ENCODE measurements at places on chromosomes 5 and 9.

DNA sequence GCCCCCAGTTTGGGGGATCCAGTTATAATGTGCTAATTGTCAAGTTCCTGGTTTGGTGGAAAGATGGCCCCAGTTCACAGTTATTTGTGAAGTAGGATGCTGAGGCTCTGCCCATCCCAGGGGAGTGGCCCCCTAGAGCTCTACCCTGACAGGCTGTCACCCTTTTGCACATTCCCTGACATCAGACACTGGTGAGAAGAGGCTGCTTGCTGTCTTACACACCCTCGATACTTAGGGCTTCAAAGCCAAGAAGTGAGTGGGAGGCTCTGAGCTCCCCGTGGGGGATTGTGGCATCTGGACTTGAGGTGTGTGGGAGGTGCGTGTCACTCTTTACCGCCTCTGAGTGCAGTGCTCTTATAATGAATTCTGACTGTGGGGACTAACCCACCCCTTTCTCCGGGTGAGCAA lies 168.5 kb downstream of the DOCK2 start:
- DNase-seq: no peak

GRCh38 chr5:106894964-106895363 lies 775.8 kb downstream of the EFNA5 start:
- peak; percentile 68 for DNase-seq

GRCh38 chr5:176528301-176528700 lies 8.9 kb downstream of the RNF44 start:
- no peak for DNase-seq

- DNase-seq: peak; percentile 89
Observed at GRCh38 chr9:121278477-121279261, 10.7 kb downstream of the GSN start.

DNA sequence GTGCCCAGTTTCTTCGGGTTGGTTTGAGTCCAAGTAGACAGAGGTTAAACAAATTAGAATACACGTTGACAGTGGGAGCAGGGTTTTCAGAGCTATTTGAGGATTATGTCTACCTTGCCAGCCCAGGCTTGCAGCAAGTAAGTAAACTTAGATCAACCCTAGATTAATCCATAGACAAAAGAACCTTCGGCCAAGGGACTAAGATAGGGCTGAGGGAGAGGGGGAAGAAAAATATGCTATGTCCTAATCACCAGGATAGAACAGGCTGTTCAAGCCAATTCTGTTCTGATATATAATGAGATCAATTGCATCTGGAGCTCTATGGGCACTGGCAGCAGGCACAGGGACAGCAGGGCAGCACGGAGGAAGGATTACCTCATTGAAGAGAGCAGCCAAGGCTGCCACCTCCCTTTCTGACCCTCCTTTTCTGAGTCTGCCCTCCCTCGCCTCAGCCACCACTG lies 377.7 kb downstream of the PIK3R1 start:
- no peak for DNase-seq

GRCh38 chr9:90808890-90809685 lies 7.5 kb downstream of the SYK start:
- peak; percentile 82 for DNase-seq

DNA sequence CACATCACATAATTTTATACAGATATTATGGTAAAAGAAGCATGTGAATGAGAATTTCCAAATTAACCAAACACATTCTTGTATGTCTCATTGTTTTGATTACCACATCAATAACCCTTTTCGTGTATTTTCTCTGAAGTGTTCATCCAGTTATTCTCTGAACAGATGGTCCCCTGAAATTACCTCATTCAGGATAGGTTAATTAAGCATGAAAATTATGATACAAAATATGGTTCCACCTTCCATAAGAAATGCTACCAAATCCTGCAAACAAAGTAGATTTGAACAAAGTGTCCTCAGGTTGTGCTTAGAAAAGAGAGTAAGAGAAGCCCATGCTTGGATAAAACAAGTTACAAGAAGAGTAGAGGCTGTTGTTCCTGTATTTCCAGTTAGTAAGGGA lies 83.1 kb upstream of the LMNB1 start:
- no peak for DNase-seq

GRCh38 chr5:159416438-159416837 lies 86.2 kb upstream of the IL12B start:
- DNase-seq: no peak

GRCh38 chr9:114021578-114021977 lies 56.5 kb downstream of the AMBP start:
- peak; percentile 34 for DNase-seq

- DNase-seq: no peak
Observed at GRCh38 chr9:95029720-95030119, 287.8 kb downstream of the FANCC start.

DNA sequence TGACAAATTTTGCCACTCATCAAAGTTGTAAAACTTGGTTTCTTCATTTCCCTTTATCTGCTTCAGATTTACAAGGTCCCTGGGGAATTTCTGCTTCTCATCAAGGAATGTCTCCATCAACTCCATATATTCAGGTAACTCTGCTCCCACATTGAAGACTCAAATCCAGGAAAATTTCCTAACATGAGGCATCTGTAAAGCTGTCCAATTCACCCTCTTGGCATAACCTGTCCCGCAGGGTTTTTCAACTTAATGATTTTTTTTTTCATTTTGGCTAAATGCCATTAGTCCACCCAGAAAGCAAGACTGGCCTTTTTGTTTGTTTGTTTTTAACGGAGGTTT lies 50.2 kb upstream of the SLC30A5 start:
- DNase-seq: no peak

DNA sequence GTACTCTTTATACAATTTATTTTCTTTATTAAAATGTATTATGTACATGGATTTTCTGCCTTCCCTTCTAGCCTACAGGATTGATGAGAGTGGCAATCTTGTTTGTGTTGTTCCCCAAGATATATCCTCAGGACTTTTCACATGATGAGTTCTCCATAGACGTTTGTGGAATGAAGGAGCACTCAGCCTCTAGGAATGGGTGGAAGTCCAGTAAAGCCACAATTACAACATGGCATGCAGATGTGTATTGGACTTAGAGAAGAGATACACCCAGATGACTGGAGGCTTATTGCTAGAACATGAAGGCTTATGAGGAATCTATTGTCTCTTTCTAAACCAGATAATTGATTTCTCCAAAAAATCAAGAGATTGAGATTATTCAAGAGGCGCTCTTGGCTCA lies 8.2 kb upstream of the DOCK2 start:
- no peak for DNase-seq

- no peak for DNase-seq
Observed at GRCh38 chr9:132181796-132182313, 20.0 kb downstream of the NTNG2 start.

DNA sequence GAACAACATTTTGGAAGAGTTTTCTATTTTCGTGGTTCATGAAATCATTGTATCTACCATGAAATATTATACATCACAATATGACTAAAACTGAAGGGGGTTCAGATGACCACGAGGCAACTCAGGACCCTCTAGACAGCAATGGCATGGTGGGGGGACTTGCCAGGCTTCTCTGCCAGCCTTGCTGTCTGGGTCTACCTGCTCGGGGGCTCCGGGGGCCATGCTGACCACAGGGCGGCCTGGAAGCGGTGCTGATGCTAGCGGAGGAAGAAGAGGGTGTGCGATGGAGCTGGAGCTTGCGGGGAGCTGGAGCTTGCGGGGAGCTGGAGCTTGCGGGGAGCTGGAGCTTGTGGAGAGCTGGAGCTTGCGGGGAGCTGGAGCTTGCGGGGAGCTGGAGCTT lies 89.2 kb upstream of the IRX4 start:
- no peak for DNase-seq

- no peak for DNase-seq
Observed at GRCh38 chr5:102453716-102454115, 45.1 kb downstream of the SLCO6A1 start.

- no peak for DNase-seq
Observed at GRCh38 chr9:3179711-3180110, 335.8 kb upstream of the PUM3 start.

GRCh38 chr5:83433891-83434290 lies 37.7 kb upstream of the VCAN start:
- DNase-seq: no peak

GRCh38 chr5:155434681-155435080 lies 421.1 kb downstream of the KIF4B start:
- DNase-seq: peak; percentile 17

DNA sequence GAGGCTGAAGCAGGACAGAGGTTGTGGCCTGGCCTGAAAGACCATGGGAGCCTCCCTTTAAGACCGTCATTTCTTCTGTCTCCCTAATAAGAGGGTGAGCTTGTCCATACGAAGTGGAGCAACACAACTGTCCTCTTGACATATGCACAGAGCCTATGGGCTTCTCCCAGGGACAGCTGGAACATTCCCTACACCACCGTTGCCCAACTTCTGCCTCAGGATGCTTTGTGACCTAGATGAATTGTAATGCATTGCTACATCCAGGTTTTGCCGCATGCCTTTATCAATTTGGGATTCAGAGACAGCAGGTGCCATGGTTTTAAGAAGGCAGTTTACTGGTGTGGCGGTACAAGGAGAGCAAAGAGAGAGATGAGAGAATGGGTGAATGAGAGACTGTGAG lies 34.4 kb upstream of the ZNF622 start:
- no peak for DNase-seq

DNA sequence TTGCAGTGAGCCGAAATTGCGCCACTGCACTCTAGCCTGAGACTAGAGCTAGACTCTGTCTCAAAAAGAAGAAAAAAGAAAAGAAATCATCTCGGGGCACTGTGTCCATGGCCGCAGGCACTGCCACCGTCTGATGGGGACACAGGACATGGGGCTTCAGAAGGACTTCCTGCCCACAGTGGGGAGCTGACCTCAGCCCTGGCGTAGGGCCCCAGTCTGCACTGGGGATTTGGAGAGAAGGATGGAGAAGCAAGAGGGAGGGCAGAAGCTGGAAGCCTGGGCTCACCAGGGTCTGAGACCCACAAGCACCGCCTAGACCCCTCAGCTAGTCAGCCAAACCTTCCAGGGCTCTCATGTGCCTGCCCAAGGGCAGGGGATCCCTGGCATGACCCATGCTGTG lies 4.1 kb upstream of the SARDH start:
- DNase-seq: no peak

- peak; percentile 86 for DNase-seq
Observed at GRCh38 chr9:21070171-21070571, 7.6 kb downstream of the IFNB1 start.

DNA sequence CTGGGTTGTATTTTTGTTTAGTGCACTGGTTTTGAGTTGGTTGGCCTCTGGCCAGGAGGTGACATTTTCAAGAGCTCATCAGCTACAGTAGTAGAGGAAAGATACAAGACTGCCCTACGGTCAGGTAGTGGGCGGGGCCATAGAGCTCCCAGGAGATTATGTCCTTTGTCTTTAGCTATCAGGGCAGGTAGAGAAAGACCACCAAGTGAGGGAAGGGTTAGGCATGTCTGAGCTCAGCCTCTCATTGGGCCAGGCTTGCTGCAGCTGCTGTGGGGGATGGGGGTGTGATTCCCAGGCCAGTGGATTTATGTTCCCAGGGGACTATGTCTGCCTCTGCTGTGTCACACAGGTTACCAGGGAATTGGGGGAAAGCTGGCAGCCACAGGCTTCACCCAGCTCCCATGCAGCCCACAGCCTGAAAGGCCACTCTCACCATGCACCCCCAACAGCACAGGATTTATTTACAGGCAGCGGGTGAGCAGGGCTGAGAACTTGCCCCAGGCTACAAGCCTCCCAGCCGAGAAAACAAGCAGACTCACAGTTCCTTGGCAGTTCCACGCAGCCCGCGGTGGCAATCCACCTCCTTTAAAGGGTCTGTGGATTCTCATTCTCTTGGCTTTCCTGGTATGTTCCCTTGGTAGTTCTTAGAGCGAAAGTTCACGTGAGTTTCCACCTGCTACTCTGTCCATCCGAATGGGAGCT lies 37.5 kb upstream of the BOD1 start:
- no peak for DNase-seq

- DNase-seq: no peak
Observed at GRCh38 chr5:76765249-76765648, 49.3 kb downstream of the F2R start.

DNA sequence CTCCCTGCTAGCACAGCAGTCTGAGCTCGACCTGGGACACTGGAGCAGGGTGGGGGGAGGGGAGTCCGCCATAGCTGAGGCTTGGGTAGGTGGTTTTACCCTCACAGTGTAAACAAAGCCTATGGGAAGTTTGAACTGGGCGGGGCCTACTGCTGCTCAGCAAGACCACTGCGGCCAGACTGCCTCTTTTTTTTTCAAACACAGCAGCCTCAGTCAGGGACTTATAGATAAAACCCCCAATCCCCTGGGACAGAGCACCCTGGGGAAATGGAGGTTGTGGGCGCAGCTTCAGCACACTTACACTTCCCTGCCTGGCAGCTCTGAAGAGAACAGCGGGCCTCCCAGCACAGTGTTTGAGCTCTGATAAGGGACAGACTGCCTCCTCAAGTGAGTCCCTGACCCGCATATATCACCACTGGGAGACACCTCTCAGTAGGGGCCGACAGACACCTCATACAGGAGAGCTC lies 151.1 kb upstream of the APC start:
- DNase-seq: peak; percentile 46

GRCh38 chr9:5557606-5558587 lies 47.6 kb downstream of the PDCD1LG2 start:
- peak; percentile 80 for DNase-seq

DNA sequence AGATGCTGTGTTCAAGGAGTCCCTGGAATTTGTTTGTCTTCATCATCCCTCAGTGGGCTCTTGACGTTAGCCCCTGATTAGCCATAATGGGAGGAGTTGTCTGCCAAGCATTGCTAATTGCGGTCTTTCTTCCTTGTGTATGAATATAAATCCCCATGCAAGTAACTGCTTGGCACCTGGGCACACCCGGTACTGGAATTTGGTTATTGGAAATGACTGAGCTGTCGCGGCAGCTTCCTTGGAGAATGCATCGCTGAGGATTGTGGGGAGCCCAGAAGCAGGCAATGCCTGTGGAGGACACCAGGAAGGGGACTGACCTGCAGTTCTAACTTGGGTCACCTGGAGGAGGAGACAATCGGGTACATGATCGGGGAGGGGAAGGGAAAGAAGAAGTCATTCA lies 53.3 kb upstream of the CTSL start:
- DNase-seq: no peak

DNA sequence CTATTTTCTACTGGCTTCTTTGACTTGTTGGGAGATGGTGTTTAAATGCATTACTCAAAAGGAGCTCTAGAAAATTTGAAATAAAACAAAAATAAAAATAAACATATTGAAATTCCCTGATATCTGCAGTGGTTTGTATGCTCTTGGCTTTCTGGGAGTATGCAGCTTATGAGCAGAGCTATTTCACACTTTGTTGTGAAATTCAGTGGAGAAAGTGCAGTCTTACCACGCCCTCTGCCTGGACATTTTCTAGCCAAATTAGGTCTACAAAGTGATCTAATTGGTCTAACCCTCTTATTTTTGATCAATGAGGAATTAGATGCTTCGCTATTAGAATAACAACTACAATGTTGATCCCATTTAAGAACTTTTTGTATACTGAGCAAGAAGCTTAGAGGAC lies 66.8 kb downstream of the INSYN2B start:
- DNase-seq: no peak

Measured in hematopoietic multipotent progenitor cell treated with erythropoietin and hydrocortisone succinate and interleukin-3 and kit ligand, for 4 days (in vitro differentiated cells).